ENCODE measurements at places on chromosomes 11 and 22.
A peak's percentile ranks its signal among the peaks of the same experiment; 100 is the strongest.

GRCh38 chr22:35330258-35330861 lies 30.7 kb downstream of the TOM1 start:
- DNase-seq = peak; percentile 93

DNA sequence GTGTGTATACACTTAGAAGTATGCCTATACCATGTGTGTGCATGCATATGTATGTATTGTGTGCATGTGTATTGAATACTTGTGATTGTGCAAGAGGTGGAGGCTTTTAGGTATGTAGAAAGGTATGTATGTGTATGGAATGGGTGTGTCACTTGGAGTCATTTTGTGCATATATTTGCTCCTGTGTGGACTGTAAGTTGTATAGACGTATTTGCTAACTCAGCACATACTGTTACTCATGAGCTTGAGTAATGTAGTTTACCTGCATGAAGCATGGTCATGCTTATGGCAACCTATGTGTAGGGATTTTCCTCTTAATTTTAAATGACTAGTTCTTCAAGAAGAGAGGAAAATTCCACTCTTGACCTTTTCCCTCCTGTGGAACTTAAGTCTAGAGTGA lies 507.6 kb upstream of the LARGE1 start:
- no peak for DNase-seq

GRCh38 chr11:64339754-64340408 lies at the start of gene CCDC88B:
TSS of gene CCDC88B (plus strand) at chr11:64340204. CDS start at chr11:64340267, 63 bp downstream.
- DNase-seq = peak; percentile 84

DNA sequence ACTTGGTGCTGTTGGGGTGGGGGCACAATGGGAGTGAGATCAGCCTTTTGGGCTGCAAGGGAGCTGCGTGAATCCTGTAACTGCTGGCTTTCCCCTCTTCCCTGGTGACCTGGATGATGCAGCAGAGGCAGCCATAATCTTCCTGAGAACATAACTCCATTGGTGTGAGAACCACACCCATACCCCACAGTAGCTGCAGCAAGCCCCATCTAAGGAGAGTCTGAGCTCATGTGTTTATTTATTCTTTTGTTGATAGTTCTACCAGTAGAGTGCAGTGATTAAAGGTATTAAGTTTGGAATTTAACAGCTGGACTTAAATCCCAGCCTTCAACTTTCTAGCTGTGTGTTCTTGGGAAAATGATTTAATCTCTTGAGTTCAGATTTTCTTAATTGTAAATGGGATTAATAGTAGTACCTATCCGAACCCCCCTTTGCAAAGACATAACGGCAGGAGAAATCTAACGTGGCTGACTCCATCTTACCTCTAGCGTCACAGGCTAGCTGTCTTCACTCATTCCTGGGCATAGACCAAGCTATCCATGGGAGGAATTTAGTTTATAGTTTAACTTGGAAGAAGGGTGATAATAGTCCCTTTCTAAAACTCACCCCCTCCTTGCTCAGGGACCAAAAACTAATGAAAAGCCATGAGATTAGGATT lies 385.0 kb upstream of the DDI1 start:
- DNase-seq = no peak

DNA sequence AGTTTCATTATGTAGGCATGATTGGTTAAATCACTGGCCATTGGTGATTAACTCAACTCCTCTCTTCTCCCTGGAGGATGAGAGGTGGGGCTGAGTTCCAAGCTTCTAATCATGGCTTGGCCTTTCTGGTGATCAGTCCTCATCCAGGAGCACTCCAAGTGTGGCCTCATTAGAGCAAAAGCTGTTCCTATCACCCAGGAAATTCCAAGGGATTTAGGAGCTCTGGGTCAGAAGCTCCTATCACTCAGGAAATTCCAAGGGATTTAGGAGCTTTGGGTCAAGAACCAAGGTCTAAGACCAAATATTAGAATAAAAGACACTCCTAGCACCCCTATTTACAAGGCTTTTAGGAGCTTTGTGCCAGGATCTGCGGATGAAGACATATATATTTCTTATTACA lies 168.0 kb upstream of the BDNF start:
- no peak for DNase-seq

- no peak for DNase-seq
Observed at GRCh38 chr22:36907253-36908195, 5.9 kb upstream of the CSF2RB start.

GRCh38 chr11:68763181-68763721 lies 11.9 kb upstream of the TESMIN start:
- DNase-seq = no peak

DNA sequence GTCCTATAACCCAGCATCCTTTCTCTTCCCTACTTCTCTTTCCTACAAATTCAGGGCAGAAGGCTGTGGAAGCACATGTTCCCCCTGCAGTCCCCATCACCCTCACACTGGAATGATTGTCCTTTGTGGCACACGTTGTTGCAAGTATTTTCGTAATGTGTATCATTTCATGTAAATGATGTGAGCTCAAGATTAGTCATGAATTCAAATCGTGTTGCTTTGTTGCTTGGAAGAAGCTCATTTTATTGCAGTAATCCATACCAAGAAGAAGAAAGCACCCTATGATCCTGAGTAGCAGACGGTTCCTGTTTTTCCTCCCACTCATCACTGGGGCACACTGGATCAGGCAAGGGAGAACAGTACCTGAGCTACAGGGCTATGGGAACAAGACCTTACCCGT lies 173.4 kb downstream of the NCAM1 start:
- no peak for DNase-seq

GRCh38 chr11:72425053-72425980 lies 9.0 kb downstream of the CLPB start:
- no peak for DNase-seq

- peak; percentile 78 for DNase-seq
Observed at GRCh38 chr22:37500745-37501609, 14.8 kb upstream of the MFNG start.

DNA sequence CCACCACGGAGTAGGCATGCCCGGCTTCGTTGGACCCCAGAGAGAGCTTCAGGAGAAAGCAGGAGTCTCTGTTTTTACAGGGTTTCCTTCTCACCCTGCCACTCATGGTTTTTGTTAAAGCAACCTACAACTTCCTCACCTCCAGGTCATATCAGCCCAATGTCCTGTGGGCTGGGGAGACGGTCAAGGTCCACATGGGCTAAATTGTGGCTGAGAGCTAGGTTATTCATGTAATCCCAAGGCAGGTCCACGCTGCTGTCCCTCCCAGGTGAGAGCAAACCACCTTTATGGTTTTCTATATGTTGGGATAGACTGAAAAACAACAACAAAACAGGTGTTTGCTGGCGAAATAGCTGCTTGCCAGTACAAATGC lies 19.5 kb downstream of the TSPAN32 start:
- no peak for DNase-seq

DNA sequence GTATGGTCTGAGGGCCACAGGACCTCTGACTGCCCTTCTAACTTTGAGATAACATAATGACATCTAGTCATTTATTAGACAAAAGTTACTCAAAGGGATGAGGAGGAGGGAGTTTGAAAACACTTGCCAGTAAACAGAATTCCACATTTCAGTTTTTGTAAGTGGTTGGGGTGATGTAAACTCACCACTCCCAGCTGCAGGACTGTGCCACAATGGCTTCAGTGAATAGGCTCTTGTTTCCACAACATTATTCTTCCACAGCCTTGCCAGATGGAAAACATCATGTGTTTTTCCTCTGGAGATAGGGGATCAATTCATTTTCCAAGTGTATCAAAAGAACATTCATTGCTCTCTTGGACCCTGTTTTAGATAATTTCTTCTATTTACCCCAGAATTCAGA lies 147.2 kb upstream of the BDNF start:
- DNase-seq = no peak

DNA sequence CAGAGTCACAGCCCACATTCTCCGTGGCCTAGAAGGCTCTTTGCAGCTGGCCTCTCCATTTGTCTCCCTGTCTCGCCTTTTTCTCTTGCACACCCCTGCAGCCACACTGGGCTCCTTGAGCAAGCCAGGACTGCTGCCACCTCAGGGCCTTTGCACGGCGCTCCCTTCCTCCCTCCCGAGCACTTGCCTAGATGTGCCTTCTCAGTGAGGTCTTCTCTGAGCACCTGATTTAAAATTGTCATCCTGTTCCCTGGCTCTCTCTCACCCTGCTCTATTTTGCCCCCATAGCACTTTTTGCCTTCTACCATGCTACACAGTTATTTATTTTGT lies 102.9 kb upstream of the THY1 start:
- no peak for DNase-seq

- DNase-seq = no peak
Observed at GRCh38 chr11:83760932-83761331, 474.8 kb upstream of the CCDC90B start.

DNA sequence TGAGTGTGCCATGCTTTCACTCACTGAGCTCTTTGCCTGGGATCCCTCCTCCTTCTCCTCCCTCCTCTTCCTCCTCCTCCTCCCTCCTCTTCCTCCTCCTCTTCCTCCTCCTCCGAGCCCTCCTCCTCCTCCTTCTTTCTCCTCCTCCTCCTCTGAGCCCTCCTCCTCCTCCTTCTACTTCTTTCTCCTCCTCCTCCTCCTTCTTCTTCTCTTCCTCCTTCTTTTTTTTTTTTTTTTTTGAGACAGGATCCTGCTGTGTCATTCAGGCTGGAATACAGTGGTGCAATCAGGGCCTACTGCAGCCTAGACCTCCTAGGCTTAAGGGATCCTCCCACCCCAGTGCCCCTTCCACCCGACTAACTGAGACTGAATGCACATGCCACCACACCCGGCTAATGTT lies 62.3 kb downstream of the DEUP1 start:
- DNase-seq = no peak

- peak; percentile 22 for DNase-seq
Observed at GRCh38 chr22:50437511-50438304, 37.1 kb downstream of the SBF1 start.

DNA sequence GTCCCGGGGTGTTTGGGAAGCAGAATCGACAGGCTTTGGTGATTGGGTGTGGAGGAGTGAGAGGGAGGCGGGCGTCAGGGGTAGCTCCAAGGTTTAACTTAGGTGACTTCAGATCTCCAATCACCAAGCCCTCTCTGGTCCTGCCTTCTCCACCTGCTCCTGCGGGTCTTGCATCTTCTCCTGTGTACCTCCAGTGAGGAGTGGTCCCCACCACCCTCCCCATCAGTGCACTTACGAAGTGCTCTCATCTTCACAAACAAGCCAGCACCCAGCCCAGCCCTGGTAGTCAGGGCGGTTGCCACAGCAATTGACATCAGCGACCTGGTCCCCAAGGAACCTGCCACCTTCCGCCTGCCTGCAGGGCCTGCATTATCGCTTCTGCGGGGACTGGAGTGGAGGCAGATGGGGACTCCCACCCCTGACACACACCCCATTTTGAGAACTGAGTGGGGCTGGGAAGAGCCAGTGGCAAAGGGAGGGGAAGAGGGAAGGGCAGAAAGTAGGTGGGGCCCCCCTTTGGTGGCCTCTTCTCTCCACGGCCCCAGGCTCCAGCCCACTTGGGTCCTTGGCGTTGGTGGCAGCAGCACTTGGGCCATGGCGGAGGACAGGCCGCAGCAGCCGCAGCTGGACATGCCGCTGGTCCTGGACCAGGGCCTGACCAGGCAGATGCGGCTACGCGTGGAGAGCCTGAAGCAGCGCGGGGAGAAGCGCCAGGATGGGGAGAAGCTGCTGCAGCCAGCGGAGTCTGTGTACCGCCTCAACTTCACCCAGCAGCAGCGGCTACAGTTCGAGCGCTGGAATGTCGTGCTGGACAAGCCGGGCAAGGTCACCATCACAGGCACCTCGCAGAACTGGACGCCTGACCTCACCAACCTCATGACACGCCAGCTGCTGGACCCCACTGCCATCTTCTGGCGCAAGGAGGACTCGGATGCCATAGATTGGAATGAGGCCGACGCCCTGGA lies at the start of gene OMP:
Gene OMP, plus strand, starts transcription at position 595 of the 965 bp plus-strand sequence. Its CDS starts 0 bp downstream, at position 595.
- DNase-seq = peak; percentile 24

DNA sequence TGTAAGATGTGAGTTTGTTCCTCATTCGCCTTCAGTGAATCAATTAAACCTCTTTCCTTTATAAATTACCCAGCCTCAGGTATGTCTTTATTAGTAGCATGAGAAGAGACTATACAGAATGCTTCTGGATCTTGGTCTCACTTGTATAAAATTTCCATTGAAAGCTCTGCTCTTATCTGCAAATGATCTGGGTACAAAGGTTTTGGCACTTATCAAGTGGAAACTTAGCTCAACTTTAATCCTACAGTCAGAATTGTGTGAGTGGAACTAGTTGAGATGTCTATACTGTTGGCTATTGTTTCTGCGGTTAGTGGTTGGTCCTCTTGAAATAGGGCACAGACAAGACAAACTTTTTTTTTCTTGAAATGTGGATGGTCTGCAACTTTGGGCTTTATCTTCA lies 71.2 kb upstream of the CHORDC1 start:
- DNase-seq = no peak

DNA sequence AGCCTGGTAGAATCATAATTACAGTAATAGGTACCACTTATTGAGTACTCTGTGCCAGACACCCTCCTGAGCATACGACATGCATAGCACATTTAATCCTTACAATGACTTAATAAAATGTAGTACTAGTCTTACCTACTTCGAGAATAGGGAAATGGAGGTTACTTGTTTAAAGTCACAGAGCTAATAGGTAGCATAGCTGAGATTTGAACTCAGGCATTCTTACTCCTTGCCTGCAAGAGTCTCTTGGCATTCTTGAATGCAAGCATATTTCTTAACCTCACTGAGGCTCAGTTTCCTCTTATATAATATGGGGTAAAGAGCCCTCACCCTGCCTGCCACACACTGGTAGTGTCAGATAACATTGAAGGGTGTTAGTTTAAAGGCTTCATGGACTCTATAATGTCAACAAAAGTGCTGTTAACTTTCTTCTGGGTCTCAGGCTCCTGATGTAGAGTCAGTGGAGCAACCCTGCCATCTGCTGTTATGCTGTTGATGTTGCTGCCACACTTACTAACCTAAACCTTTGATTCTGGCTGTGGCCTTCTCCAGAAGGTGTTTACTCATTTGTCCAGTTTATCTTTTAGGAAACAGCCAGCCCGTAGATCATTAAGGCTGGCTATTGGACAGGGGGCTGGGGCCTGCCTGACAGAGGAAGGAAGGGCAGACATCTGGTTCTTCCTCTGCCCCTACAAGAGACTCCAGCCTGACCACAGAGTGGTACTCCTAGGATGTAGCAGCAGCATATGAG lies 18.9 kb downstream of the LIMK2 start:
- DNase-seq = no peak

DNA sequence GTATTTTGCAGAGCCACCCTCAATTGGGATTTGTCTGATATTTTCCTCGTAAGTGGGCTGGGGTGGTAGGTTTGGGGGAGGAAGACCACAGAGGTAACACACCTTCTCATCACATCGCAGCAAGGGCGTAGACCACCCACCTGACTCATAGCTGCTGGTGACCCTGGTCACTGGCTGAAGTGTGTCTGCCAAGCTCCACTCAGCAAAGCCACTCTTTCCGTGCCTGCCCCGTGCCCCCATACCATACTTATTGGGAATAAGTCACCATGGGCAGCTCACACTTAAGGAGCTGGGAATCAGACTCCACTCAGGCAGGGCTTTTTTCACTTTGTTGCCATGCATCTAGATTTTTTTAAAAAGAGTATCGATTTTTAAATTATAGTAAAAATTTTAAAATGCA lies 111.6 kb downstream of the PHF21B start:
- no peak for DNase-seq

- no peak for DNase-seq
Observed at GRCh38 chr11:23687991-23688390, 808.9 kb upstream of the LUZP2 start.
